ENCODE measurements at places on chromosomes 5 and 9. TPM values are rescaled to one million over a fixed set of nuclear protein-coding genes. Genes with fewer than 3 reads are reported as not detected.

GRCh38 chr9:90433398-90433941 lies 209.2 kb downstream of the DIRAS2 start:
- H3K4me3 ChIP-seq, result no peak overlapping the region
- H3K4me1 ChIP-seq, result no peaks in the 10 kb centered on the region
- H3K36me3 ChIP-seq, result no peaks in the 10 kb centered on the region
- no peak for DNase-seq
- peaks cover 25% of the 10 kb centered on the region for H3K27me3 ChIP-seq

GRCh38 chr9:137309368-137310188 lies 7.5 kb upstream of the NRARP start:
- H3K4me3 ChIP-seq, result no peak overlapping the region
- H3K36me3 ChIP-seq, result no peaks in the 10 kb centered on the region
- no peak for DNase-seq

GRCh38 chr5:67686746-67687145 lies 490.1 kb upstream of the CD180 start:
- DNase-seq, result no peak
- H3K27me3 ChIP-seq, result peaks cover 2% of the 10 kb centered on the region
- no peak overlapping the region for H3K27ac ChIP-seq

- H3K27ac ChIP-seq, result no peak overlapping the region
- H3K4me1 ChIP-seq, result peaks cover 9% of the 10 kb centered on the region
- no peak for DNase-seq
- H3K36me3 ChIP-seq, result no peaks in the 10 kb centered on the region
- peaks cover under 1% of the 10 kb centered on the region for H3K27me3 ChIP-seq
Observed at GRCh38 chr5:122723606-122724352, 51.1 kb upstream of the SNX2 start.

DNA sequence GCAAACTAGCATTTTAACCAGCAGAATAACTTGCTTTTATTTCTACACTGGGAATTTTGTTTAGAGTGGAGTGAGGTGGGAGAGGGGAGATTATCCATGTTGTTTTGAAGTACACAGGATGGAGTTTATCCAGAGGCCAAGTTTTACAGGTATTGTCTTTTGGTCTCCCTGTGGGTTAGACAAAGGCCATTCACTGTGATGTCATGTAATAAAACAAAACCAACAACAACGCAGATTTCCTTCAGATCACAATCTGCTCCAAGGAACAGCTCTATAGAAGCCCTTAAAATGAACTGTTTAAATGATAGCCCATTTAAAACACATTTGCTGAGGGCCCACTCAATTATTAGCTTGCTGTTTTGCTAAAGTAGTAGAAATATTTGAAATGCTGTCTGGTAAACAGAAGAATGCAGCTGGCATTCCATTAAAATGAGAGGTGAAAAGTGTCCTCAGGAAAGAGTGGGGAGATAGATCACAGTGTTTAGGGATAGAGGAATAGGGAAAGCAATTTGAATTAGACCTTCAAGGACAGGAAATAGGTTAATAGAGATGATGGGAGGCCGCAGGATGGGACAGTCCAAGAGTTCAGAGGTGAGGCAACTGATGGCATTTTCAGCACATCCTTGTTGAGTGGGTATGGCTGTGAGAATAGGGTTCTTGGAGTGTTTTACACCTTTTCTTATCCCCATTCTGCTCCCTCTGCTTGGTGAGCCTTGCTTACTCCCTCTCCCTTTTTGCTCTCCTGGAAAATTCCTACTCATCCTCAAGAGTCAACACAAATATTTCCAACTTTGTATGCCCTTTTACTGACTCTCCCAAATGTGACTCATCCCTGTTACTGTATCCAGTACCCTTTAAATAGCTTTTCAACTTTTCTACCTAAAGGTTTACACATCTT lies 140.1 kb upstream of the NR3C1 start:
- H3K4me1 ChIP-seq, result no peaks in the 10 kb centered on the region
- H3K36me3 ChIP-seq, result peaks cover 3% of the 10 kb centered on the region
- no peaks in the 10 kb centered on the region for H3K27me3 ChIP-seq
- H3K27ac ChIP-seq, result no peak overlapping the region
- no peak for DNase-seq

DNA sequence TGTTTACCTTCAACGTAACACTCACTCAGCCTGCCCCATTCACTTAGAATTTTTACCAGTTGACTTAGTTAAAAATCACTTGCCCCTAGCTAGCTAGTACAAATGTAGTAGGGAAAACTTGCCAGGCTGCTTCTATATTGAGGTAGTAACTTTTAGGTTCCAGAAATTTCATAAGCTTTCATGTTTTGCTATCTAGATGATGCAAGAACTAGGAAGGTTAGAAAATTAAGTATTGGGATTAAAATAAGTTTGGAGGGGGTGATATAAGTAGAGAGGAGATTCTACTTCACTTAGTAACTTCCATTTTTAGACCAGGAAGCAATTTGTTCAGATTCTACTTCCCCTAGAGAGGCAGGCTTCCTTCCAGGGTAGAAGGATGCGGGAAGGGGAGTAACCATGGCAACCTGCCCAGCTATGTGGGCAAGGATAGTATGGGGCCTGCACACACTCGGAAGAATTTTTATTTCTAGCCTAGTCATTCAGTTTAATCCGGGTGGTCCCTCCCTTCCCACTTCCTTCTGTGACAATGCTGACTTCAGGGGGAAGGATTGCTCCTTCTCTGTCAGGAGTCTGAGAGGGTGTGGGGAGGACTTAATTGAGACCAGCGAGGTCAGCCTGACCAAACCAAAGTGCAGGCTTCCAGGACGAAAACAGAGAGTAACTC lies 4.2 kb downstream of the DAB2 start:
- H3K27me3 ChIP-seq, result peaks cover 9% of the 10 kb centered on the region
- DNase-seq, result no peak
- H3K4me1 ChIP-seq, result peaks cover 18% of the 10 kb centered on the region

- peaks cover 4% of the 10 kb centered on the region for H3K4me1 ChIP-seq
- H3K27me3 ChIP-seq, result peaks cover 40% of the 10 kb centered on the region
- H3K27ac ChIP-seq, result no peak overlapping the region
- no peaks in the 10 kb centered on the region for H3K36me3 ChIP-seq
- DNase-seq, result no peak
- peak overlapping the region; percentile 48 for H3K4me3 ChIP-seq
Observed at GRCh38 chr5:44388321-44389089, 715 bp downstream of the FGF10 start.

GRCh38 chr5:43298443-43298842 lies 14.8 kb downstream of the HMGCS1 start:
- no peak overlapping the region for H3K4me3 ChIP-seq
- H3K4me1 ChIP-seq, result peaks cover 25% of the 10 kb centered on the region
- no peak for DNase-seq
- H3K36me3 ChIP-seq, result peaks cover 7% of the 10 kb centered on the region
- H3K27ac ChIP-seq, result no peak overlapping the region

DNA sequence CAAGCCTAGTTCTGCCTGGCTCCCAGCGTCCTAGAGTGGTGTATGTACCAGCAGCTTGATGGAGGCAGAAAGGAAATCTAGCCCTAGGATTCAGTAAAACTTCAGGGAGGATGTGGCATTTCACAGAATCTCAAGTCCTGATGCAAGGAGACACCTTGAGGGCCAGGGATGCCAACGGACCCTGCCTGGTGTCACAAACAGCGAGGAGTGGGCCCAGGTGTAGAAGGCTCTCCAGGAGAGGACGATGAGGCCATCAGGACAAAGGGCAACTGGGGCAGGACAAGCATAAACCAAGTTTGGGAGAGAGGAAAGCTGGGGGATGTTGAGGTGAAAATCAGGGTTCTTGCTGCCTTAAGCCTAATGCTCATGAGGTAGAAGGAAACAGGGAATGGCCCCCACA lies 82.1 kb upstream of the SLC25A51 start:
- no peaks in the 10 kb centered on the region for H3K27me3 ChIP-seq
- no peaks in the 10 kb centered on the region for H3K36me3 ChIP-seq
- no peaks in the 10 kb centered on the region for H3K4me1 ChIP-seq
- DNase-seq, result no peak
- H3K27ac ChIP-seq, result no peak overlapping the region
- no peak overlapping the region for H3K4me3 ChIP-seq

DNA sequence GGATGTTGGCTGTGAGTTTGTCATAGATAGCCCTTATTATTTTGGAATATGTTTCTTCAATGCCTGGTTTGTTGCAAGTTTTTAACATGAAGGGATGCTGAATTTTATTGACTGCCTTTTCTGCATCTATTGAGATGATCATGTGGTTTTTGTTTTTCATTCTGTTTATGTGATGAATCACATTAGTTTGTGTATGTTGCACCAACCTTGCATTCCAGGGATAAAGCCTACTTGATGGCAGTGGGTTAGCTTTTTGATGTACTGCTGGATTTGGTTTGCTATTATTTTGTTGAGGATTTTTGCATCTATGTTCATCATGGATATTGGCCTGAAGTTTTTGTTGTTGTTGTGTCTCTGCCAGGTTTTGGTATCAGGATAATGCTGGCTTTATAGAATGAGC lies 225.6 kb downstream of the PCSK1 start:
- H3K27ac ChIP-seq, result no peak overlapping the region
- no peaks in the 10 kb centered on the region for H3K4me1 ChIP-seq
- peaks cover 9% of the 10 kb centered on the region for H3K27me3 ChIP-seq
- no peak for DNase-seq
- H3K4me3 ChIP-seq, result no peak overlapping the region

- no peak overlapping the region for H3K4me3 ChIP-seq
- H3K36me3 ChIP-seq, result no peaks in the 10 kb centered on the region
- DNase-seq, result no peak
- no peaks in the 10 kb centered on the region for H3K4me1 ChIP-seq
- H3K27me3 ChIP-seq, result no peaks in the 10 kb centered on the region
Observed at GRCh38 chr5:29131285-29131684, 2062.2 kb upstream of the CDH6 start.

GRCh38 chr9:133828338-133828997 lies 90.3 kb upstream of the SARDH start:
- no peak overlapping the region for H3K4me3 ChIP-seq
- DNase-seq, result no peak
- no peaks in the 10 kb centered on the region for H3K27me3 ChIP-seq
- no peaks in the 10 kb centered on the region for H3K36me3 ChIP-seq
- no peak overlapping the region for H3K27ac ChIP-seq
- peaks cover 3% of the 10 kb centered on the region for H3K4me1 ChIP-seq

DNA sequence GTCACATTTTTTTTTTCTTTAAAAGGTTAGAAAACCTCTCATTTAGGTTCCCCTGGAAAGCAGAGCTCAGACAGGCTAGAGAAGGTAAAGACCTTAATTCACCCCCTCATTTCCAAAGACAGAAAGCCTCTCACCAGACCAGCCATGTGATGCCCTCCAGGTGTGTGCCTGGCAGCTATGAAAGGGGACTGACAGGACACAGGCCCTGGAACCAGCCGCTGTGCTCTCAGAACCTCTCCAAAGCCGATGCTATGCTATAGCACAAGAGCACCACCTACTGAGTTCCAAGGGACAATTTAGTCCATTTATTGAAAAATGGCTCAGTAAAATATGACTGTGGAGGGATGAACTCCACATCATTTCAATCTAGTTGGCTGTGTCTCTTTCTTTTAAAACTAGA lies 48.8 kb downstream of the FANCC start:
- no peak overlapping the region for H3K27ac ChIP-seq
- peaks cover 12% of the 10 kb centered on the region for H3K4me1 ChIP-seq
- peaks cover 3% of the 10 kb centered on the region for H3K36me3 ChIP-seq

GRCh38 chr5:171313481-171314206 lies 4.6 kb downstream of the TLX3 start:
- H3K4me1 ChIP-seq, result peaks cover 8% of the 10 kb centered on the region
- peak overlapping the region; percentile 28 for H3K4me3 ChIP-seq
- no peak overlapping the region for H3K27ac ChIP-seq

DNA sequence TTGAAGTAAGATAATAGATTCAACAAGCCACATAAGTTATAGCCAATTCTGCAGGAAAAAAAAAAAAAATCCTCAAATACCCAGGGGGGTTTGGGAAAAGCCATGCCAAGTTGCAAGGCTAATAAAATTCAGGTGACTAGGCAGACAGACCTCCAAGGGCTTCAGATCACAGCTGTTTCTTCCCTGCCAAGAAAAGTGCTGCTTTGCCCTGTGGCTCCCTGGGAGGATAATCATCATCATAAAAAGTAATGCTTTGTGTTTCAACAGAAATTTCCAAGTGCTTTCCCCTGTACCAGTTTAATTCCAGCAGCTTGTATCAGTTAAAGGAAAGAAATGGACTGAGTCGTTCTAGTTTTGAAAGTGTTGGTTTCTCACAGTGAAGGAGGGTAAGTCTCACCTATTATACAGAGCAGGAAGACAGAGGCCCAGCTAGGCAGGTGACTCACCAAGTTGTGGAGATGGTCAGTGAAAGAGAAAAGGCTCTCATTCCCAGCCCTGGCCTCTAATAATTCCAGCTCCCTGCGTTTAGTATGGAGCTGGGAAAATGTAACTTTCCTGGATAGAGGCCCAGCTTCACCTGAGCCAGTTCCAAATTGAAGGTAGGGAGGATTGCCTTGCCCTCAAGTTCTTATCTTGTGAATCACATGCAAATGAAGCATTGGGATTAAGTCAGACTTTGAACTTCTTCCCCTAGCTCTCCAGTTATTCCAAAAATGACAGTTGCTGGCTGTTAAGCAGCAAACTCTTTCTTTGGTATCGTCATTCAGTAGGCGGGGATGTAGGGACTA lies 263.4 kb downstream of the GRIA1 start:
- H3K27me3 ChIP-seq, result peaks cover under 1% of the 10 kb centered on the region
- H3K27ac ChIP-seq, result no peak overlapping the region
- no peak for DNase-seq
- H3K36me3 ChIP-seq, result no peaks in the 10 kb centered on the region
- H3K4me1 ChIP-seq, result no peaks in the 10 kb centered on the region
- no peak overlapping the region for H3K4me3 ChIP-seq

DNA sequence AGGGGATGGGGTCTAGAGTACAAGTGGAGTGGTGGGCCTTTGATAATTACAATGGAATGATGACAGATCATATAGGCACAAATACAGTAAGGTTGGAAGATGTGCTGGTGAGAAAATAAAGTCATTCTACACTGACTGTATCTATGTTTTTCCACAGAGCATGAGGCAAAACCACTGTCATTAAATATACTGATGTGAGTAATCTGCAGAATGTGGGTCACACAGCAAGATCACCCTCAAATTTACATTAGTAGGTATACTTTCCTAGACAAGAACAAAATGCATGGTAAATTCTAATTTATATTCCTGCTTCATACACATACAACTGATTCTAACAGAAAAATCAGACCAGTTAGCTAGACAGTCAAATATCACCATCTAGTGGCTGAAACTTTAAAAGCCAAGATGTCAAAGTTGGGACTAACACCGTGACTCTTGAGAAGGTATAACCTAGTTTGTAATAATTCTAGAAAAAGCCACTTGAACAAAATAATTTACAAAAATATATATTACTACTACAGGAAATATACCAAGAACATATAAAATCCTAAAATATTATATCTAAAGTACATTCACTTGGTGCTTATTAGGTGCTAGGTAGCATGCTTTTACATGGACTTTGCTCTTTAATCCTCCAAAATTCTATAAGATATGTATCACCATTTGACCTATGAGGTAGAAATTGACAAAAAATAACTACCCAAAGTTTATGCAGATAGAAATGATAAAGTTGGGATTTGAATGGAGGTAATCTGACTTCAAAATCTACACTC lies 19.5 kb downstream of the TTC33 start:
- H3K4me3 ChIP-seq, result no peak overlapping the region
- H3K27me3 ChIP-seq, result no peaks in the 10 kb centered on the region
- H3K4me1 ChIP-seq, result peaks cover 14% of the 10 kb centered on the region

The DDX4 gene
- total RNA-seq, result not detected

The PCDHGA11 gene
- 0.36 TPM for total RNA-seq

The PHF24 gene
- total RNA-seq, result not detected

The ADRA1B gene
- not detected for total RNA-seq

The SLC25A48 gene
- total RNA-seq, result not detected

All from naive thymus-derived CD8-positive, alpha-beta T cell (primary cell).